Effector memory CD8-positive, alpha-beta T cell (primary cell): ENCODE measurements at places on chromosomes 1 and 21.
A peak's percentile ranks its signal among the peaks of the same experiment; 100 is the strongest.

DNA sequence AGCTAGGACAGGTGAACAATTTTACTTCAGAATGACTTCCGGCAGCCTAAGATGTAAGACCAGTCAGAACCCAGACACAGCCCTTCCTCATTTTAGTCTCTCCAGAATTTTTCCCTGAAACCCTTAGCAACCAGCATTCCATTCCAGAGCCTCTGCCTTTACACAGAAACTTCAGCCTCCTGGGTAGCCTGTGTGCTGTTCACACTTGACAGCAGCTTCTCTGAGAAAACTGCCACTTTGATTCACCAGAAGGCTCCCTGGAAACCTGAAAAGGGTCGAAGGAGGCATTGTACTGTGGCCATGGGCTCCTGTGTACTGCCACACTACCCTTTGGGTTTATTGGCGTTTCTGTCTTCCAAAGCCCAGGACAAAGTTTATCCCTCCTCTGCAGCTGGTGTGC, 17.4 kb downstream of the HYI start:
- DNase-seq: no peak

GRCh38 chr1:118999348-119000071, 11.4 kb upstream of the TBX15 start:
- no peak for DNase-seq

GRCh38 chr1:182485861-182486260, 35.9 kb downstream of the RGSL1 start:
- no peak for DNase-seq

DNA sequence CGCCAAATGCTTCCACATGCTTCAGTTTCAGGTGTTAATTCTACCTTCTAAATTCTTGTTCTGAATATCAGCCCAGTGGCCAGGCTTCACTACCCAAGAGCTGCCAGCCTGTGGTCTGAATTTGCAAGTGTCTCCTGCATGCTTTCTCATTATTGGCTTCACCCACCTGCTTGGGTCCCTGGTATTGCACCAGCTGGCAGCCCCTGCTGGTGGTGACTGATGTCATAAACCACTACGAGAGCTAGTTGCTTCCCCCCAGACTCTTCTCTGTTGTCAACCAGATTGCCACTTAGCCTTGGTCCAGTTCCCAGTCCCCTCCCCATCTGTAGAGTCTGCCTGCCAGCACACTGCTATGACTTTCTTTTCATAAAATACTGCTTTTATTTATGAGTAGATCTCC, 197.7 kb upstream of the DUSP10 start:
- no peak for DNase-seq

DNA sequence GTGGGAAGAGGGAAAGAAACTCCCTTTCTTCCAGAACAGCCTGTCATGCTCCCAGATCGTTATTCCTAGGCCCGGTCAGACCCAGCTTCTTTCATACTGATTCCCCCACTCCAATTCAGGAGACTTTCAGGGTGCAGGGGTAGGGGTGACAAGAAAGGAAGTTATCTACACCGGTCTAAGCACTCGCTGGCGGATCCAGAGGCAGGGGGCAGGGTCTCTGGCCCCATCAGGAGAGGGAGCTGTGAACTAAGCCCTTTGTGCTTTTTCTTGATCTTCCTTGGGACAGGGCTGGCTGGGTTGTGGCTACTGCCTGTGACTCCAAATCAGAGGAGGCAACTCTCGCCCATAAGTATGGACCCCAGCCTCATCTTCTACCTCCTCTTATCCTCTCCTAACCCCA, 44.3 kb downstream of the NEK2 start:
- DNase-seq: no peak

- DNase-seq: no peak
Observed at GRCh38 chr1:43309405-43310025, 8.7 kb downstream of the TIE1 start.

DNA sequence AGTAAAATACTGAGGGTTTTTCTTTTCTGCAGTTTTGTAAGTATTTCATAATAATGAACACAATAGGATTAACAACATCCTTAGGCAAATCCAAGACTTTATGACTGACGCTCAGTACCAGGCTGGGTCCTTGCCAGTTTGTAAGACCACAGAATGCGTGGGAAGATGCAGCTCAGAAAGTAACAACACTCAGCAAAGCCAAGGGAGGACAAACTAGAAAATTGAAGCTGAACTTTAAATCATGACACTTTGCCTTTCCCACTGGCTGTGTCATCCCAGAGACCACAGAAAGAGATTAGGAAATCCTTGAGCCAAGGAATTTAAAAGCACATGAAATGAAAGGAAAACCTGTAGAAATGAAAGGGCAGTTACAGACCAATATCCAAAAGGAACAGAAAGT, 426.3 kb upstream of the CHRM3 start:
- no peak for DNase-seq

DNA sequence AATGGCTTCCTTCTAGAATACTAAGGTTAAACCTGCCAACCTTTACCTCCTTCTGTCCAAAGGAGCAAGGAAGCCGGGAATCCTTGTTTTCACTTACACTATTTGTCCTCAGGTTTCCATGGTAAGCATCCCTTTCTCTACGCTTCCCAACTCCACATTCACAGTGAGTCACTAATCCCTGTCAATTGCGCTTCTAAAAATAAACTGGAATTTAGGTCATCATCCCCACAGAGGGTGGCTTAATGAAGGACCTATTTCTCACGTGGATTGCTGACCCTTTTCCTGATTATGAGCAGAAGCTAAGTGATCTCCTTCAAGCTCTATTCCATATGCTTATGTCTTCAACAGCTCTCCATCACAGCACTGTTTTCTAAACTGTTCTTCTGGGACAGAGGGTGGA, 39.9 kb upstream of the ABCA4 start:
- DNase-seq: no peak

GRCh38 chr1:60615666-60616065, 466.7 kb upstream of the NFIA start:
- DNase-seq: no peak

- DNase-seq: no peak
Observed at GRCh38 chr1:27572679-27573426, 31.1 kb downstream of the AHDC1 start.

DNA sequence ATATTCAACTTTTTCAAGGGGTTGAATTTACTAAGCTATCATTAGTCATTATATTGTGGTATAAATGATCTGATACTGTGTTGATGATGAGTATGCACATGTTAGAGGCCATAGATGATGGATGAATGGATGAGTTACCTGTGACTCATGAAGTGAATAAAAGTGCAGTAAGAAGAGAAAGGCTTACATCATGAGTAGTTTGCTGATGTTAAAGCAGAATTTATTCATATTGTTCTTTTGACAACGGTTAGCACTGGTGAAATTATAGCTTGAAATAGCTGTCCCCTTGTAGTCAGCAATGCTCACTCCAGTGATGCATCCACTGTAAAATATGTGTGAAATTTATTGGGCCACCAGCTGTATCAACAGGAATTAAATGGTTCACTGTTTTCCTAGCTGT, 541.0 kb upstream of the ZRANB2 start:
- no peak for DNase-seq

GRCh38 chr1:203673550-203674411, 47.1 kb downstream of the ATP2B4 start:
- DNase-seq: peak; percentile 78

DNA sequence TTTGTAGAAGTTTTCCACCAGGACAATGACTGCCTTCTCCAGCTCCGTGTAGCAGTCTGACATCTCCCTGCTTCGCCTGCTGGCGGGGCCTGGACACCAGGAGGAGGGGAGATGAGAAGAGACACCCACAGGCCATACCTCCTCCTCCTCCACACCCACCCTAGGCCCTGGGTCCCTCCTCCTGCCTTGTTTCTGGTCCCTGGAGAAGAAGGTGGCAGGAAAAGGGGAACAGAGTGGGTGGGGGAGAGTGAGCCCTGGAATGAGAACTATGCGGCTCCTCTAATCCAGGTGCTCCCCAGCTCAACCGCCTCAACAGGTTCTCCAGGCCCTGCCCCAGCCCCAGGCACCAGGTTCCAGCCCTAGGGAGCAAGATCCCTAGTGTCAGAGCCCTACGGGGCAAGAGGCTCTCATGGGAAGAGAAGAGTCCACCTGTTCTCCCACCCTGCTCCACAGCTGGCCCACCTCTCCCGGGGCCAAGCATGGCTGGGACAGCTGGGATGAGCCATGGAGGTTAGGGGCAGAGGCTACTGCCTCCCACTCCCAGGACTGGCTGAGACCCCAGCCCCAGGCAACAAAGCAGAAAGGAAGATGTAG, 4.8 kb downstream of the S100A16 start:
- no peak for DNase-seq

DNA sequence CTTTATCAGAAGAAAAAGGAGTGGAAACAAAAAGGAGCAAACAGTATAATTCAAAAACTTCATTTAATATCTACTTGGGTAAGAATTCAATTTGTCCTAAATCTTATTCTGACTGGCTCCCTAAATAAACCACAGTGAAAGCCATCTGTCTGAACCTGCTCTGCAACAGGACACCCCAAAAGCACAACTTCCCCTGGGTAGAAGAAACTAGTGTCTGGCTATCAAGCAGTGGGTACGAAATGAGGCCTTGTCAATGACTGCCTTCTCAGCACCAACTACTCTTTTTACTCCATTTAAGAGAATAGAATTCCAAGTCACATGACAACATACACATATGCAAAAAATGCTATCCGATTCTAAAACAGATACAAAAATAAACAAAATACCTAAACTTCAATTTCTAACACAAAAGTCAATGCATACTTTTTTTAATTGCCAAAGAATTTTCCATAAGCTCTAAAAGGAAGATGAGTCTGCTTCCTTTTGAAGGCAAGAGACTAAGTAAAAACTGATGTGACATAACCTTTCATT, 206.8 kb downstream of the SLC45A1 start:
- DNase-seq: no peak

GRCh38 chr1:228394571-228395394, 11.9 kb downstream of the TRIM11 start:
- no peak for DNase-seq

GRCh38 chr1:30041741-30042437, 681.5 kb downstream of the MATN1 start:
- DNase-seq: no peak

DNA sequence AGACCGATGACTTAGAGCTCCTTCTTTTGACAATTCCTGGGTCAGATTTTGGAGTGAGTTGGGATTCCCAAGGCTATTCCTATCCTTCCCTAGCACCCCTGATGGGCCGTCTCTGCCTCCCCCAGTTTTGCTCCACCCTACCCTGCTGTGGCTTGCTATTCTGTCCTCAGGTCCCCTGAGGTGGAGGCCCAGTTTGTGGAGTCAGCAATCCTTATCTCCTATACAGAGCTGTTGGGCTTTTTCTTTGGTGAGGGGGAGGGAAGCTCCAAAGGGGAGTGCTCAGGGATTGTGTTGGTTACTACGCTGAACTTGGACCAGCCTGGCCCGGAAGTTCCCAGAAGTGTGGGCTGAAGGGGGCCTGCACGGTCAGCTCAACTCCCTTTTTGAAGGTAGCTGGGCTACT, 7.6 kb downstream of the SESN2 start:
- no peak for DNase-seq

- no peak for DNase-seq
Observed at GRCh38 chr1:210711825-210712612, 383.3 kb downstream of the HHAT start.

DNA sequence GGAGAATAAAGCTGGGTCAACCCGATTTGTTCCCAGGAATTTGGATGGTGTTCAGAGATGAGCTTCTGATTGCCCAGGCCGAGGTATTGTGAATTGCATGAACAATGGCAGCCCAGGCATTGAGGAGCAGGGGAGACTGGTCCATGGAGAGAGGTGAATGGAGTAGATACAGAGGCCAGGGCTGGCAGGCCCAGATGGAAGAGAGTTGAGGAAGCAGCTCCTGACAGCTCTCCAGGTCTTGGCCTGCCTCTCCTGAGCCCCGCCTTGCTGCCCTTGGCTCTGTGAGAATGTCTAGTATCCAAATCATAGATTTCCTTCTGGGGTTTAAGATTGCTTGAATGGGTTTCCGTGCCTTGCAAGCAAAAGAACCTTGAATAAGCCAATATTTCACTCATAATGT, 11.5 kb downstream of the ABCA4 start:
- no peak for DNase-seq

DNA sequence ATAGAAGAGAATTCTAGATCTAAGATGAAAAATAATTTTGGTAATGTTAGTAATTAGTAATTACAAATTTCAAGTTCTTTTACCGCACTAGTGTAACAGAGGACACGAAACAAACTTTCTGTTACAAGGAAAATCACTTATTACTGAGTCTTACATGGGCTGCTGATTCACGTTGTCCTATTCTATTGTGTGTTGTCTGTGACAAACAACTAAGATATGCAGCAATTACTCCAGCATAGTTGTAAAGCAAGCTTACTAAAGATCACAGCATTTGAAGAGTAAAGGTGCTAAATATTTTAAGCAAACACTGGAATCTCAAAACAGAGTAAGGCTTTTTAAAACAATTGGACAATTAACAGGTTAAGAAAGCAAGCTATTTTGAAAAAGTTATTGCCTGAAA, 502.3 kb downstream of the KCNT2 start:
- DNase-seq: no peak

DNA sequence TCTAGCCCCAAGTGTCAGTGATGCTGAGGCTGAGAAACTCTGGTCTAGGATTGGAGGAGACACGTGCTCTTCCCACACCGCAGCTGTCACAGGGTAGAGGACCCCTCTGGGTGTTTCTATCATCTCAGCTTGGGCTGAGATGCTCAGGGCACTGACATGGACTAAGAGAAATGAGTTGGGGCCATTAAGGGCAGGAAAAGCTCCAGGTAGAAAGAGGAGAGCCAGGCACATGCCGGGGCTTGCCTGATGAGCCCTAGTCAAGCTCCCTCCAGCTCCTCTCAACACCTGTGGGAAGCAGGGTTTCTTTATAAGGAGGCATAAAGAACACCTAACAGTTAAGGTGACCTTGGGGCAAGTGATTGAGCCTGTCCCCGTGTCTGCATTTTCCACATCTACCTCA, 17.3 kb downstream of the ABCA4 start:
- DNase-seq: no peak

DNA sequence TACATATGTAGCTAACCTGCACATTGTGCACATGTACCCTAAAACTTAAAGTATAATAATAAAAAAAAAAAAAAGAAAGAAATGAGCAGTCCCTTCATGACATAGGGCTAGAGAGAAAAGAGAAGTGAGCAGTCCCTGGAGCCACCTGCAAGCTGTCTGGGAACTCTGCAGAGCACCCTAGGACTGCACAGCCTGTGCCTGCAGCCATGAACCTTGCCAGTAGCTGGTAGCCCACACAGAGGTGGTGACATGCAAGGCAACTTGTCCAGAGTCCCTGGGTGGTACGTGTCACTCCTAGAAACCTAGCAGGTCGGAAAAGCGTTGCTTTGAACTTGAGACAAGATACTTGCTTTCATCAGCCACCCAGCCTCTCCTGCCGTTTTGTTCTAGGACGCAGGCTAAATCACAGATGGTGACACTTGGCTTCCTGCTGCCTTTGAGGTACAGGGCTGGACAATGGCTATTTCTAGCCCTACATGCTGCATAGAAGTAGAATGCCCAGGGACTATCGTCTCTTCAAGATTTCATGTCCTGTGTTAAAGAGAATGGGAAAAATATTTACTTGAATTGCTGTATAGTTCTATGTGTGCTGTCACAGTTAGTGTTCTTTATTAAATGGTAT, 260.9 kb downstream of the LTN1 start:
- no peak for DNase-seq

DNA sequence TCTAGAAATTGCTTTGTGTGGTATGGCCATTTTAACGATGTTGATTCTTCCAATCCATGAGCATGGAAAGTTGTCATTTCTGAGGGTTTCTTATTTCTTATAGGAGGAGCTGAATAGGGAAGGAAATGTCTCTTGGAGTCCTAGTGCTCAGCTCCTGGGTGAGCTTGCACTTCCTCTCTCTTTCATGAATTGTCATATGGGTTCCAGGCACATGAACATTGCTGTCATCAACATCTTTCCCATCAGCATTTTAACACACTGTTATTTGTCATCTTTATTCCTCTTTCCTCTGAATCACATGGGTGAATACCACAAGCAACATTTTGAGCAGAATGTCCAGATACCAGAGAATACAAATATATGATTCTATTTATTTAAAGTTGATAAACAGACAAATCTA, 23.4 kb downstream of the SLAMF6 start:
- DNase-seq: no peak
